Stimulated activated CD8-positive, alpha-beta memory T cell treated with anti-CD3 and anti-CD28 coated beads, Interleukin-12 subunit alpha, Interleukin-12 subunit beta, amount 100 ng/mL, for 4 hours (primary cell): ENCODE measurements at places on chromosomes 7 and 10.
A peak's percentile ranks its signal among the peaks of the same experiment; 100 is the strongest.

GRCh38 chr7:76139670-76140069, 62.0 kb upstream of the SRRM3 start:
- no peak for DNase-seq

- no peak for DNase-seq
Observed at GRCh38 chr7:140992422-140992821, 22.3 kb downstream of the MRPS33 start.

DNA sequence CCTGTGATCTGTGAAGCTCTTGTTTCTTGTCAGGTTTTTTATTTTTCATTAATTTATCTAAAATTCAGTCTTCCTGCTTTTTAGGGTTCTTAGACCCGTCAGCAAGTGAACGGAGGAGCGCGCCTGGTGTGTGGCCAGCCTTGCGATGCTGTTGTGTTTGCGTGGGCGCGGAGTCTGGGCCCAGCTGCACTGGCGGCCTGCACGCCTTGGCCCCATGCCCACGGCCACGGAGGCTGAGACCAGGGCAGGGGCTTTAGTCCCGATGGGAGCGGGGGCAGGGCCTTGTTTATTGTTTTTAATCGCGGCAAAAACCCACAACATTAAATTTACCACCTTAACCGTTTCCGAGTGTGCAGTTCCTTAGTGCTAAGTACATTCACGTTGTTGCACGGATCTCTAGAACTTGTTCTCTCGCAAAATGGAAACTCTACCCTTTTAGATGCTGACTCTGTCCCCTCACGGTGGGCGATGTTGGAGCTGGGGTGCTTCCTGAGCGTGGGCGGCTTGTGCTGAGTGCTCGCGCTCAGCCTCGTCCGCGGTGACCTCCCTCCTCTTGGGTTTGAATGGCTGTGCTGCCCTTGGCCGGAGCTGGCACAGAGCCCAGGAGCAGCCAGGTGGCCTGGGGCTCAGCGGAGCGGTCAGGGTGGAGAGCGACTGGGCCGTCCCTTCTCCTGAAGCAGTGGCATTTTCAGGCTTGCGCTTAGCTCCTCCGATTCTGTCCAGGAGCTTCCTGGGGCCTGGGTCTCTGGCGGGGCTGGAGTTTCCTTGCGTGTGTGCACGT, 69.1 kb downstream of the INPP5A start:
- no peak for DNase-seq

DNA sequence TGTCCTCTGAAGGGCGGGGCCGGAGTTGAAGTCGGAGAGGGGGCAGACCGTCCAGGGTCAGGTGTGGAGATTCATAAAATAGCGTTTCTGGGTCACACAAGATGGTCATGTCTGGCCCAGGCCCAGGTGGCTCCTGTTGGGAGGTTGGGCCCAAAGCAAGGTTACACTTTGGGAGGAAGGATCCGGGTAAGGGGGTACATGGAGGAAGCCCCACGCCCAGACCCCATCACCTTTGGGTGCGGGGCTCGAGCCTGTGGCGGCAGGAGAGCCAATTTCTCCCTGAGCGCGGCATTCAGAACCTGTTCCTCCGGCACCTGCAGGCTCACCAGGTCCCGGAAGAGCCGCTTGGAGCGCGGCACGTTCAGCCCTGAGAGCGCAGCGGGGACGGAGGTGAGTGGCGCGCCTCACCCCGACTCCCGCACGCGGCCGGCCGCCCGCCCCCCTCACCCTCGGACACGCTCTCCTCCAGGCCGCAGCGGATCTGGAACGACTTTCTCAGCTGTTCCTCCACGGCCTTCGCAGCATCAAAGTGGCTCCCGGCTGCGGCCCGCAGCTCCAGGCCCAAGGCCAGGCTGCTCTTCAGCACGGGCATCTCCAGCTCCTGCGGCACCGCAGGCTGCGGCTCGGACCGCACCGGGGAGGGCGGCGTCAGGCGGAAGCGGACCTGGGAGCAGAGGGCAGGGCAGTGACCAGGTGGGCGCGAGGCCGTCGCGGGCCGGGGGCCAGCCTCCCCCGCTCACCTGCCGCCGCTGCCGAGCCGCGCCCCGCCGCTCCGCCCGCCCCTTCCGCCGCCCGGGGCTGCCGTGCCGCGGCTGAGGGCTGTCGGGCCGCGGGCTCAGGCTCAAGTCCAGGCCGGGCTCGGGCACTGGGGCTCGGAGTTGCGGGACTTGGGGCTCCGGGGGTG, 644 bp downstream of the PPP1R35 start:
- DNase-seq = peak; percentile 39

DNA sequence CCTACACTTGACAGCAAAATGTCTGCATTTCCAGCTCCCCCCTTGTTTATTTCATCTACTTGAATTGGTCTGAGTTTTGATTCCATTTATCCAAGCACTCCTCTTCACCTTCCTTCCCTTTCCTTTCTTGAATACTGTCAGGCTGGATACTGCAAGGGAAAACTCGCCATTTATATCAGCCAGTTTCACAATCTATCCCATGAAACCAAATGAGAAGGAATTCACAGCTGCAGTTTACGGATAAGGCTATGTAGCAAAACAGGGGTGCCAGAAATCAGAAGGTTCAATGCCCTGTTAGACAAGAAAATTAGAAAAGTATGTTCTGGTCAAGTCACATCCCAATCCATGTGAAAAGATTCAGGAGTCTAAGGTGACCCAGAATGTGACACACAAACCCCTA, 28.1 kb downstream of the CCDC6 start:
- DNase-seq = no peak

DNA sequence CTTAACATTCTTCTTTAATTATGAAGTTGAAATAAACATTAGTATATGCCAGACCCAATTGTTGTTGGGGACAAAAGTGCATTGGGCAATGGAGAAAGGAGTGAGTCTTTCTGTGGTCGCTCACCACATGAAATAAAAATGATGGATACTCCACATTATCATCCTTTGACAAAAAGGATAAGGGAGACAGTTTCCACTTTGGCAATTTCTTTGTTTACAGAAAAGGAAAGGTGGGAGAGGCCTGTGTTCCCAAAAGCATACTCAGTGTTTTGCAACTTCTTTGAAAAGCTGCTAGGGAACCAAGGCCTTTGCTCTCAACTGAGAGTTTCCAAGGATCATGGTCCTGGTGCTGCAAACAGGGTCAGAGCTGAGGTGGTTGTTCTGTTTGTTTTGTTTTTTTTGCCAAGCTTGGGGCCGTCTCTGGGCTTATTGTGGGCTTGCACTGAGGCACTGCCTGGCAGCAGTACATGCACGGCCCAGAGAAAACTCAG, 341.9 kb downstream of the TNS3 start:
- DNase-seq = no peak

GRCh38 chr7:4436361-4436895, 245.7 kb upstream of the FOXK1 start:
- no peak for DNase-seq

- no peak for DNase-seq
Observed at GRCh38 chr10:74071157-74071556, 73.2 kb downstream of the VCL start.

GRCh38 chr10:22429981-22430421, 84.7 kb downstream of the SPAG6 start:
- DNase-seq = no peak

DNA sequence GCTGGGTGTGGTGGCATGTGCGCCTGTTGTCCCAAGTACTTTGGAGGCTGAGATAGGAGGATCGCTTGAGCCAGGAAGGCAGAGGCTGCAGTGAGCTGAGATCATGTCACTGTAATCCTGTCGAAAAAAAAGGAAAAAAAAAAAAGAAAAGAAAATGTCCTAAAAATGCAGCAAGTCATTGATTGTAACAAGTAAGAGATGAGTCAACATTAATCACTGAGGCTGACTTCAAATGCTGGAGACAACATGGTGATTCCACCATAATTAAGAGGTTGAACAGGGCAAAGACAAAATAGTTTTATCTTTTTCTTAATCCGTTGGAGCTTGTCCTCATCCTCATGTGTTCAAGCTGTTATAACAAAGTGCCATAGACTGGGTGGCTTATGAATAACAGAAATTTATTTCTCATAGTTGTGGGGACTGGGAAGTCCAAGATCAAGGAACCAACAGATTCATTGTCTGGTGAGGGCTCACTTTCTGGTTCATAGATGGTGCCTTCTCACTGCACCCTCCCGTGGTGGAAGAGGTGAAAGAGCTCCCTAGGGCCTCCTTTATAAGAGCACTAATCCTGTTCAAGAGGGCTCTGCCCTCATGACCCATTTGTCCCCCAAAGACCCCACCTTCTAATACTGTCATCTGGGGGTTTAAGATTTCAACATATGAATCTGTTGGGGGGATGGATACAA, 60.3 kb downstream of the TBXAS1 start:
- DNase-seq = no peak

DNA sequence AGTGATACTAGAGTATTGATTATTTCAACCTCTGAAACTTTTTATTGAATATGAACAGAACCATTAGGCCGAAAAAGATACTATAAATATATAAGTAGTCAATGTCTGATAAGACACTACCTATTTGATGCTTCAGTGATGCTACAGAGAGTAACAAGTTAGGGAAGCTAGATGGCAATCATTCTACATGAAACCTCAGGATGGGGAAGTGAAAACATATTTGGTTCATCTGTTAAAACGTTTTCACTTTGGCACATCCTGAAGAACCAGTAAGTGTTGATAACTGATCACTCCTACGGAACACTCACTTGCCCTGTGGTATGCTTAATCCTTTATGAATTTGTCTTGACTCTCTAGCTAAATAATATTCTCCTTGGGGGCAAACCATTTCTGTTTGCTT, 1064.9 kb downstream of the NXPH1 start:
- DNase-seq = no peak

- DNase-seq = no peak
Observed at GRCh38 chr7:4633012-4633411, 49.1 kb upstream of the FOXK1 start.

DNA sequence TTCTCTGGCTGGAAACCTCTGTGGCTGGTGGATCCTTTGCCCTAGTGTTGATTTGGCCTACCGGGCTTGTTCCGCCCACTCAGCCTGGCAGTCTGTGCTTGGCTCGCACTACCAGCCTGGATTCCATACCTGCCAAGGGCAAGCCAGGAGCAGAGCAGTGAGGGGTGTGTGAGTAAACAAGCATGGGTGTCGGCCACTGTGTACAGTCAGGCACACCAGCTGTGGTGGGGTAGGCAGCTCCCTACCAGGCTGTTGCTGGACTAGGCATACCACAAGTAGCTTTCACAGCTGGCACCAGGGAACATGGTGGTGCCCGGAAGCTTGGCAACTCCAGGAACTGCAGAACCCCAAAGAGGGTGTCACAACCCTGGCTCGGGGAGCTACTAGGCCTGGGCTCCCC, 942.9 kb upstream of the LRRN3 start:
- DNase-seq = no peak

DNA sequence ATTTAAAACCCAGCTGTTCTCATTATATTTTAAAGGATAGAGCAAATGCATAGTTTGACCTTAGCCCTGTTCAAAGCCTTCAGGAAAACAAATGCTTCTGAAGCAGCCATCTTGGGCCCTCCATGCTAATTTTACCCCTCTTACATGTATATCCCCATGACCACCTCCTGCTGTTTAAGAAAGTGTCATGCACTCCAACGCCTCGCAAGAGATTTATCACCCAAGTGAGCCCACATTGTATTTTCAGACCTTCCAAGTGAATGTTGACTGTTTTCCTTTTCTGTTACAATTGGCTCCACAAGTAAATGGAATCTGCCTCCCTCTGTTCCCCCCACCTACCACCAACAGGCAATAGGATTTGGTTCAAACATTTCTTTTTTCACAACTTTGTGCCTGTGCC, 5.3 kb downstream of the TMEM72 start:
- DNase-seq = no peak

DNA sequence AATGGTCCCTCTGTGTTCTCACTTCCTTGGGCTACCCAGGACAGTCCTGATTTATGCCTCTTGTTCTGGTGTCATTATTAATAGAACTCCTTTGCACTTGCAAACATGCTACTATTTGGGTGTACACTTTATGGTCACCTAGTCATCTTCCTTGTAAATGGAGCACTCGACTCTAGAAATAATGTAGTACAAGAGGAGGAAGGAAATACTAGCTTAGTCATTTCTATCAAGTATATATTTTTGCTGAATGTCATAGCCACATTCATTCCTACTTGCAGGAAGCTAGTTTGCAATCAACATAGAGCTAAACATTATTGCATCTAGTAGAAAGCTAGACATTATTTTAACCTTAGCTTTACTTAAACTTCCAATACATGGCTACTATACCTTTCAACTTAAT, 335.3 kb downstream of the MAGI2 start:
- DNase-seq = no peak

- DNase-seq = no peak
Observed at GRCh38 chr10:20817116-20817515, 80.0 kb downstream of the NEBL start.

- no peak for DNase-seq
Observed at GRCh38 chr10:68163735-68164134, 54.4 kb downstream of the MYPN start.

DNA sequence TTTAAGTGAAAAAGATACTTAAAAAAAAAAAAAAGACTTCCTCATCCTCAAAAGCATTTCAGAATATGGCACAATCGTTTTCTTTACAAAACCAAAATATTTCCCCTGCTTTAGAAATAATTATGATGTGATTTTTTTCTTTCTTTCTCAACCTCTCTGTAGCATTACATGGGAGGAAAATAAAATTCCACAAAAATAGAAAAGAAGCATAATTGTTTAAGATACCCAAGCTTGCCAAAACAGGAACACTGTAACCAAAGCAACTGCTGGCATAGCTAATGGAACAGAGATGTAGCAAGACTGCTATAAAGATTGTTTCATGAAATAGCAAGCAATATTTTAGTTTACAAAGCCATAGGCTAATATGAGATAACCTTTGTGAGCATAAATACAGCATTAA, 75.6 kb upstream of the GPR22 start:
- no peak for DNase-seq
